Ureter (tissue), 1 donor: ENCODE measurements at places on chromosomes 6 and 20.

- no peak for DNase-seq
Observed at GRCh38 chr6:136809091-136809860, 13.1 kb upstream of the PEX7 start.

- no peak for DNase-seq
Observed at GRCh38 chr20:47097691-47098622, 203.3 kb downstream of the EYA2 start.

DNA sequence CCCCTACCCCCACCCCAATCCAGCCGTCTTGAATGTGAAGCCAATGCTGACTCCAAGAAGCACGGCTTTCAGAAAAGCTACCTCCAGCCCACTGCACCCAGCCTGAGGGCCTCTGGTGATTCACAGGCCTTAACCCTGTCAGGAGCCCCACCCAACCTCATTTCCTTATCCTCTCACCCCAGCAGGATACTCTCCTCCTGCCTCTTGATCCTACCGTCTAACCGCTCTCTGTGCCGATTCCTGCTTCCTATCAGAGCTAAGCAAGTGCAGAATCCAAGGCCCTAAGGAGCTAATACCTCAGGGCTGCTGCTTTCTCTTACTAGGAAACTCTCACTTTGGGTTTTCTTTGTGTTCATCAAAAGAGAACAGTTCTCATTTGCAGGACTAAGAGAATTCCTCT, 47.2 kb downstream of the TRERF1 start:
- DNase-seq = peak; percentile 68

- DNase-seq = no peak
Observed at GRCh38 chr6:14305131-14305530, 187.6 kb downstream of the CD83 start.

DNA sequence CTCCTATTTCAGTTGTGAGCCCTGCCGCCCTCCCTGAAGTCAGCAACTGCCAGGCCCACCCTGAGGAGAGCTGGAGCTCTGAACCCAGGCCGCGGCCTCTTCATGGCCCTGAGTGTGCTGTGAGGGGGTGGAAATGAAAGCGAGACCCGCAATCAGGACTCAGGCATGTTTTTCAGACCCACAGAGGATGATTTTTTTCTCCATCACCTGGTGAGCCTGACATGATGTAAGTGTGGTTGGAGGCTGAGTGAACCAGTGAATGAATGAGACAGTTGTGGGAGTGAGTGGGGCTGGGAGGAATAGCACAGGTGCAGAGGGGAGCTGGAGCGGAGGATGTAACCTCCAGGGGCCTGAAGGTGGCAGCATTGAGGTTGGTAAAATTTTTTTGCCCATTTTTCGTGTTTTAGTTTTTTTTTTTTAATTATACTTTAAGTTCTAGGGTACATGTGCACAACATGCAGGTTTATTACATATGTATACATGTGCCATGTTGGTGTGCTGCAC, 18.3 kb downstream of the RAET1L start:
- no peak for DNase-seq

DNA sequence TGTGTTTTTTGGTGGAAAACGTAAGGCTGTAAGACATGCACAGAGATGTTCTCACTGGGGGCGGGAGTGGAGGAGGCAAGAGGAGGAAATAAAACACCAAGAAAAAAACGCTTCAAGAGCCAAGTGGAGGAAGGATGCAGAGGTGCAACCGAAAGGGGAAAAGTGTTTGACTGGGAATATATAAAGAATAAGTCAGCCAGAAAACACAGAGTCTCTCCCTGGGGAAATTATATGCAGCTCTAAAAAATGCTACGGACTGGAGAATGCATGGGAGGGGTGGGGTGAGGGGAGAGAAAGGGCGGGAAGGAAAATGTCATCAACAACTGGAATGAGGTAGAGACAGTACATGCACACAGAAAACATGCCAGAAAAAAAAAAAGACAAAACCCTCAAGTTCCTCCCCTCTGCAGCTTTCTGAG, 133.5 kb downstream of the SCML4 start:
- no peak for DNase-seq

- peak; percentile 65 for DNase-seq
Observed at GRCh38 chr20:19212469-19212815, at the start of gene SLC24A3. Gene SLC24A3 (plus strand): TSS chr20:19212642.

DNA sequence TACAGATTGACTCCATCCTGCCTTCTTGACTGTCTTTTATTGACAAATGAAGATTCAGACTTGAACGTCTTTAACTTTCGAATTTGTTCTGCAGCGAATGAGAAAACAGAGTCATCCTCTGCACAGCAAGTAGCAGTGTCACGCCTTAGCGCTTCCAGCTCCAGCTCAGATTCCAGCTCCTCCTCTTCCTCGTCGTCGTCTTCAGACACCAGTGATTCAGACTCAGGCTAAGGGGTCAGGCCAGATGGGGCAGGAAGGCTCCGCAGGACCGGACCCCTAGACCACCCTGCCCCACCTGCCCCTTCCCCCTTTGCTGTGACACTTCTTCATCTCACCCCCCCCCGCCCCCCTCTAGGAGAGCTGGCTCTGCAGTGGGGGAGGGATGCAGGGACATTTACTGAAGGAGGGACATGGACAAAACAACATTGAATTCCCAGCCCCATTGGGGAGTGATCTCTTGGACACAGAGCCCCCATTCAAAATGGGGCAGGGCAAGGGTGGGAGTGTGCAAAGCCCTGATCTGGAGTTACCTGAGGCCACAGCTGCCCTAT, 12.2 kb downstream of the BRD2 start:
- DNase-seq = no peak

GRCh38 chr6:95364016-95364604, 213.2 kb upstream of the MANEA start:
- DNase-seq = no peak

- no peak for DNase-seq
Observed at GRCh38 chr6:99612551-99613408, 6.1 kb downstream of the PRDM13 start.

- DNase-seq = no peak
Observed at GRCh38 chr6:90062051-90062450, 167.8 kb downstream of the GJA10 start.

GRCh38 chr6:85498596-85499258, 48.8 kb downstream of the NT5E start:
- no peak for DNase-seq

GRCh38 chr6:141077355-141078333, 1055.1 kb upstream of the GJE1 start:
- DNase-seq = no peak

DNA sequence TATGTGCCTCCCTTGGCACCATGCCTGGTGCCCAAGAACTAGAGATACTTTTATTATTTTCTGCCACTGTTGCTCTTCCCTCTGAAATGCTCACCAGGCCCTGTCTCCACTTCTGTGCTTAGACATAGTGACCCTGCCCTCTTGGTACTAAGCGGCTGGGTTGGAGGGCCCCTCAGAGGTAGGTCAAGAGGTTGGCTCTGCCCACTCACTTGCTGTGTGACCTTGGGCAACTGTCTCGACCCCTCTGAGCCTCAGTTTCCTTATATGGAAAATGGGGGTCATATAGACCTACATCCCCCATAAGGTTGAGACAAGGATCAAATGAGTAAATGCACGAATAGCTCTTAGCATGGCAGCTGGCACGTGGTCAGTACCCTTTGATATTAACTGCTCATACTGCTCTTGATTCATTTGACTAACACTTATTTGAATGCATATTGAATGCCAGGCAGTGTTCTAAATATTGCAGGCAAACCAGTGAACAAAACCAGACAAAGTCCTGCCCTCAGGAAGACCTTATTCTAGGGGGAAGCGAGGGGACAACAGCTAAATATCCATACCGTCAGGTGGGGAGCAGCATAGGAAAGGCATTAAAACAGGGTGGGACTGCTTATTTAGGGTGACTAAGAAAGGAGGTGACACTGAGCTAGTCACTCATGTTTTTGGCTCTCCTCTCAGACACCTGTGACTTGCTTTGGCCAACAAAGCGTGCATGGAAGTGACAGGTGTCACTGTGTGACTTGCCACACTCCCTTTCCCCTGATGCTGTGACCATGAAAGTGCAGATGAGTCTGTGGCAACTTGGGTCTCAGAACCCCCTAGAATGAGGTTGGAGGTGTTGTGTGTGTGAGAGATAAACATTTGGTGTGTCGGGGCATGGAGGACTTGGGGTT, 14.3 kb upstream of the SPO11 start:
- DNase-seq = no peak

DNA sequence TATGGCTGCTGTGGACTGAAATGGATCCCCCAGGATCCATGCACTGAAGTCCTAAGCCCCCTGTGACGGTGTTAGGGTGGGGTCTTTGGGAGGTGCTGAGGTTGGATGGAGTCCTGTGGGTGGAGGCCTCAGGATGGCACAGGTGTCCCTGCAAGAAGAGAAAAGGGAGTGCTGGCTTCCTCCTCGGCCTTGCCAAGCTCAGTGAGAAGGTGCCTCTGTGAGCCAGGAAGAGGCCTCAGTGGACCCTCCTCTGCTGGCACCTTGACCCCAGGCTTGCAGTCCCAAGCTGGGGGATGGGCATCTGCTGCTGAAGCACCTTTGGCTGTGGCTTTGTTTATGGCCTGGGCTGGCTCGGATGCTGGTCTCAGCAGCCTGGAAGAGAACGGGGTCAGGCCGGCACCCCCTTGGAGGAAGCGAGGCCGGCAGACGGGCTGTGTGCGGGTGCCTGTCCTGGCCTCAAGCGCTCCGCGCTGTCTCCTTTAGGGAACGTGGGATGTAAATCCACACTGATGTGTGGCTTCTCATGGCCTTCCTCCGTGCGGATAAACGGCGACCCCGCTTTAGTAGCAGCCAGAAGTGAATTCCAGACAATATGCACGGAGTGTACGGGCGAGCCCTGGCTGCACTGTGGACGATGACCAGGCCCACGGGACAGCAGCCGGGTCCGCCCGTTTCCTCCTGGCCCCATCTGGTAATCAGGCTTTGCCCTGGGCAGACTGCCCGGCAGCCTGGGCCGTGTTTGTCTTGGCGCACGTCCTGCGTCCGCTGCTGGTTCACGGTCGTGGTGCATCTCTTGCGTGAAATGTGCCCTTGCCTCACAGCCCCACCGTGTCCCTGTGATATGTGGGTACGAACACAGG, 182.6 kb downstream of the ERMARD start:
- peak; percentile 75 for DNase-seq

DNA sequence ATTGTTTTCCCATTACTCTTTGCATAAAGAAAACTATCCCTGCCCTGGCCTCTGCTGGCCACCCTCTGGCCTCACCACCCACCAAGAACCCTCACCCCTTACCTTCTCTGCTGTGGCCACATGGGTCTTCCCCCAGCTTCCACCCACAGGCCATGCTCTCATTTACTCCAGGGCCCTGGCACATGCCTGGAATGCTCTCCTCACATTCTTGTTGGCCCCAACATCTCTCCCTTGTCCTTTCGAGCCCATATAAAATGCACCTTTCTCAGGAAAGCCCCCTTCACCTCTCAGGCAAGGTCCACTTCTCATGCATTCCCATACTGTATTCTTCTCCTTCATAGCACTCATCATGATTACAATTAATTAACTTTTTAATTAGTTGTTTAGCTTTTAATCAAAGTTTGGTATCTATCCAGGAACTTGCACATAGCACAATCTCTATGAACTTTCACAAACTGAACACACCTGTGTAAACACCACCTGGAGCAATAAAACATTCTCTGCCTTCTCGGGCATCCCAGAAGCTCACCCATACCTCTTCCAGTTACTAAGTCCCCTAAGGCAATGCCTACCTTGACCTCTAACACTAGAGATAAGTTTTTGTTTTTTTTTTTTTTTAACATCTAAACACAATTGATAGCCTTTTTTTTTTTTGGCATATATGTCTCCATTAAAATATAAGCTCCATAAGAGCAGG, 617.2 kb downstream of the PTPRT start:
- no peak for DNase-seq

GRCh38 chr6:135383301-135383700, 114.2 kb downstream of the AHI1 start:
- no peak for DNase-seq

DNA sequence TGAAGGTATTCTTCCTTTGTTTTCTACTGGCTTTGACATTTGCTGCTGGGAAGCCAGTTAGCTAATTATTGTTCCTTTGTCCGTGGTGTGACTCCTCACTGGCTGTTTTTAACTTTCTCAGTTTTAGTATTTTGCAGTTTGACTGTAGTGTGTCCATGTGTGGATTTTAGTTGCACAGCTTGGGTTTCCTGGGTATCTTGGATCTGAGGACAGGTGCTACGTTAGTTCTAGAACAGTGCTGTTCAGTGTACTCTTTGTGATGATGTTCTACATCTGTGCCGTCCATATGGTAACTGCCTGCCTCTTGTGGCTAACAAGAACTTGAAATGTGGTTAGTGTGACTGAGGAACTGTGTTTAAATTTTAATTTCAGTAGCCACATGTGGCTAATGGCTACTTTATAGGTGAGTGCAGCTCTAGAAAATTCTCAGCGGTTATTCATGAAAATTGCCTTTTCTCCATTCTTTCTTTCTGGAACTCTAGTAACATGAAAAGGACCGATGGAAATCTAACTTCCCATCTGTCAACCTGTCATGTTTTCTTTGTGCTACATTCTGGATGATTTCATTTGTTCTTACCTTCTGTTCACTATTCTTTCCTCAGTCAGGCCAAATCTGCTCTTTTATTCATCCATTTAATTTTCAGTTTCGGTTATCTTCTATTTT, 7.4 kb downstream of the SNX9 start:
- DNase-seq = no peak

GRCh38 chr20:41035207-41035606, 6.6 kb downstream of the TOP1 start:
- DNase-seq = no peak

DNA sequence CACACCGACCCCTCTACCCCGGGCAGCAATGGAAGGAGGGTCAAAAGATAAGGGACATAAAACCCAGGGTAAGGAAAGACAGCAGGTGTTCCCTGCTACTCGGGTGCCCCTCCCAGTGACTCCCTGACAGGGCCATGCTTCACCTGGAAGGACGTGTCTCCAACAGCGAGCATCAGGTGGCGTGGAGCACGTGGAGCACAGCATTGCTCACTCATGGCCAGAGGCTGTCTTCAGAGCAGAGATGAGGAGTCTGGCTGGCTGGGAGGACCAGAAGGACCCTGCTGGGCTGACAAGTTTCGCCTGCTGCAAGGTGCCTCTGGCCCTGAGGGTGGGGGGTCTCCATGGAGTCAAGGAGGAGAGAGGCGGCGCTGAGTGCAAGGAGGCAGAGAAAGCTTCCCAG, 15.3 kb upstream of the CDH22 start:
- DNase-seq = no peak

DNA sequence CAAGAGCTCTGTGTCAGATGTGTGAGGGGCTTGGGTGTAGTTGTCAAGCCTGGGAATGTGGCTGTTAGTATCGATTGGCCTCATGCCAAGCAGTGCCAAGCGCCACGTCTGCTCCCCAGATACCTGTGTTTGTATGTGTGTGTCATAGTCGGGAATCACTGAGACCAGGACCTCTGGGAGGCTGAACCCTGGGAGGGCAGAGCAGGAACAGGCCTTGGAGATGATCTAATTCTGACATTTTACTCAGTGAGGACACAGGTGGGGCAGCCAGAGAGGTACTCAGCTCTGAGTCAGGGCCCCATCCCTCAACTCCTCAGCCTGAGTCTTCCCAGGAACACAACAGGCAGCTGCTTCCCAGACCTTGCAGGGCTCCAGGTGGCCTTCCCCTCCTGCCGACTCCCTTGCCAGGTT, 51.2 kb upstream of the FANCE start:
- DNase-seq = no peak

DNA sequence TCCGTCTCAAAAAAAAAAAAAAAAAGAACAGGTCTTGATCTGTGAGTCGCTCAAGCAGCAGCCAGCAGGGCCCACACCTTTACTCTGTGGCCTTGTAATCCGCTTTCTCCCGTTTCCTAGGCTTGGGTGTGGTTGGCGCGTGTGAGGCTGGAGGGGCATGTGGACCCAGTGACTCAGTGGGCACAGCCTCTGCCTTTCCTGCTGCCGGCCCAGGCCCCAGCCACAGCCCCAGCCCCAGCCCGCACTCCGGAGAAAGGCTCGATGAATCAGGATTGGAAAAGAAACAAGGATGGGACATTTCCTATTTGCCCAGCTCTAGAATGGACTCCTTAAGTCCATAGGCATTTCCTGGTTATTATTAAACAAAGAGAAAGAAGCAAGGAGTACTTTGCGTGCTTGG, 4.3 kb downstream of the BHLHE23 start:
- DNase-seq = no peak
